Trophoblast cell (in vitro differentiated cells and primary cell): ENCODE measurements at places on chromosomes 5 and 9.

GRCh38 chr9:20566401-20566800, 55.9 kb downstream of the MLLT3 start:
- no peak for DNase-seq

DNA sequence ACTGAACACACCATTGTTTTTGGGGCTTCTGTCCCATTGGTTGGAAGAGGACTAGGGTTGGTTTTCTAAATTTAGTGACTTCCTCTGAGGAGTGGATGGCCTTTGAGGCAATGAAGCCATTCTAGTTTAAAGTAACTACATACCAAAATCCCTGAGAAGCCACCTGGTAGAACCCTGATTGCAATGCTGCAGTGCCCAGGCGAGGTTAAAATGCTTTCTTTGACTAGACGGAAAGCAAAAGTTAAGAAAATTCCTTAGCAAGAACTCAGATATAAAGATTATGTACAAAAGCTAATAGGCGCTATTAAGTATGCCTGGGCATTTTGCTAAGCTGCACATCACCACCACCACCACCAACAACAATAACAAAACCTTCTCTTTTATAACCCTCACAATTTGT, 20.6 kb downstream of the GLRX start:
- DNase-seq, result no peak

DNA sequence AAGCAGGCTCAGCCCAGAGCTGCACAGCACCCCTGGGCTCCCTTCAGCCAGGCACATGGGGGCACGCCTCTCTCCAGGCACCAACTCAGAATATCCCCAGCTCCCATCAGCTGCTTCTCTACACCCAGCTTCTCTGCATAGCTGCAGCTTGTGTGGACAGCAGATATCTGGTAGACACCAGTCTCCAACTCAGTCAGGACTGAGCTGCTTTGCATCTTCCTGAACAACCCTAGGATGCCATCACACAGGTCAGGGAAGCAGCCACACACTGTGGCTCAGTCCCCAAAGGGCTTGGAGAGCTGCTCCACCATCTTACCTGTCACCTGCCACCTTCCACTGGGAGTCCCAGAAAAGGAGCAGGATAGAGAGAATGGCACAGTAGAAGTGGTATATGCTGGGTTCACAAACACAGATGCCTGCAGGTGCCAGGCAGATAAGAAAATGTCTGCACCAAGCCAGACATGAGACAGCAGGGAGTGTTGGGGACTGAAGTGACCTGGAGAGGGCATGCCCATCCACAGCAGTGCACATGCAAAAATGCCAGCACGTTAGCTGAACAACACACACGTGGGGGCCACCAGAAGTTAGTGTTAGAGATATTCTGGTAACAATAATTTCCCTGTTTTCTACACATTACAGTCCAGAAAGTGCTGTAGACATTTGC, 42.0 kb downstream of the THBS4 start:
- DNase-seq, result no peak

- DNase-seq, result peak; percentile 78
Measured at GRCh38 chr5:108681079-108681921, 66.4 kb upstream of the FER start.

GRCh38 chr5:101271416-101271815, 368.3 kb upstream of the ST8SIA4 start:
- DNase-seq, result no peak

DNA sequence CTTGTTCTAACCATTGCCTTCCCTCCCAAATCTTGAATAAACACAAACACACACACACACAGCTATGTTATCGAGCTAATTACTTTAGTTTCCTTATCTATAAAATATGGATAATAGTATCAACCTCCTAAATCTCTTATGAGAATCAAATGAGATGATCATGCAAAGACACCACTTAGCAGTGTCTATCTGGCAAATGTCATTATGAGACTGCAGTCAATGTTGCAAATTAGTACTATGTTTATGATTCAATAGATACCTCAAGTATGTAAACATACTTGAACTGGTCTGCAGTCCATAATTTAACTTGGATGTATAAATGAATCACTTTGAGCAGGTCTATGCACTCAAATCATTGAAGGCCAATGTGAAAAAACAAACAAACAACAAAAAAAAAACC, 22.2 kb upstream of the ERAP2 start:
- no peak for DNase-seq

GRCh38 chr9:4146293-4146692, 153.6 kb downstream of the GLIS3 start:
- no peak for DNase-seq

- no peak for DNase-seq
Measured at GRCh38 chr9:14080959-14081542, 232.9 kb downstream of the NFIB start.

- no peak for DNase-seq
Measured at GRCh38 chr9:114442022-114442421, 54.2 kb upstream of the AKNA start.

DNA sequence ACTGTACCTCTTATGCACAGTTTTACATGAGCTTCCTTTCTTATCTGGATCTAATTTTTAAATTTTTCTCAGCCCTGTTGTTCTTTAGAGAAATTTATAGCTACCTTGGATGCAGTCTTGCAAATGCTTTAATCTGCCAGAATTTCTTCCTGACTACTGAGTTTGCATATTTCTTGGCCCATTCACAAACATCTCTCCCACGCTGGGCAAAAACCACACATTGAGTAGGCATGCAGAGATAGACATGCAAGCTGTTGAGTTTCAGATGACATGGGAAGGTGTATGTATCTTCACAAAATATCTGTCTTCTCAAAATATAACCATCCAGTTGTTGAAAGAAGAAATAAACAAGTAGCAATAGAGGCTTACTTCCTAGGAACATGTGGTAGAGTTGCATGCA, 101.2 kb downstream of the PARP8 start:
- DNase-seq, result no peak

GRCh38 chr5:87398981-87399614, 13.6 kb downstream of the CCNH start:
- DNase-seq, result no peak

DNA sequence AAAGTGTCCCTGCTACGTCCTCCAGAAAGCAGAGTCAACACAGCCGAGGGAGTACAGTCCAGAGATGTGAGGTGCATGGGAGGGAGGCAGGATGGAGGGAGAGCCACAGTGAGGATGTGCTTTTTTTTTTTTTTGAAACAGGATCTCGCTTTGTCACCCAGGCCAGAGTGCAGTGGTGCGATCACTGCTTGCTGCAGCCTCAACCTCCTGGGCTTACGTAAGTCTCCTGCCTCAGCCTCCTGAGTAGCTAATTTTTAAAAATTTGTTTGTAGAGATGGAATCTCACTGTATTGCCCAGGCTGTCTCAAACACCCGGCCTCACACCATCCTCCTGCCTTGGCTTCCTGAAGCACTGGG, 33.2 kb upstream of the ALDH1B1 start:
- DNase-seq, result no peak

DNA sequence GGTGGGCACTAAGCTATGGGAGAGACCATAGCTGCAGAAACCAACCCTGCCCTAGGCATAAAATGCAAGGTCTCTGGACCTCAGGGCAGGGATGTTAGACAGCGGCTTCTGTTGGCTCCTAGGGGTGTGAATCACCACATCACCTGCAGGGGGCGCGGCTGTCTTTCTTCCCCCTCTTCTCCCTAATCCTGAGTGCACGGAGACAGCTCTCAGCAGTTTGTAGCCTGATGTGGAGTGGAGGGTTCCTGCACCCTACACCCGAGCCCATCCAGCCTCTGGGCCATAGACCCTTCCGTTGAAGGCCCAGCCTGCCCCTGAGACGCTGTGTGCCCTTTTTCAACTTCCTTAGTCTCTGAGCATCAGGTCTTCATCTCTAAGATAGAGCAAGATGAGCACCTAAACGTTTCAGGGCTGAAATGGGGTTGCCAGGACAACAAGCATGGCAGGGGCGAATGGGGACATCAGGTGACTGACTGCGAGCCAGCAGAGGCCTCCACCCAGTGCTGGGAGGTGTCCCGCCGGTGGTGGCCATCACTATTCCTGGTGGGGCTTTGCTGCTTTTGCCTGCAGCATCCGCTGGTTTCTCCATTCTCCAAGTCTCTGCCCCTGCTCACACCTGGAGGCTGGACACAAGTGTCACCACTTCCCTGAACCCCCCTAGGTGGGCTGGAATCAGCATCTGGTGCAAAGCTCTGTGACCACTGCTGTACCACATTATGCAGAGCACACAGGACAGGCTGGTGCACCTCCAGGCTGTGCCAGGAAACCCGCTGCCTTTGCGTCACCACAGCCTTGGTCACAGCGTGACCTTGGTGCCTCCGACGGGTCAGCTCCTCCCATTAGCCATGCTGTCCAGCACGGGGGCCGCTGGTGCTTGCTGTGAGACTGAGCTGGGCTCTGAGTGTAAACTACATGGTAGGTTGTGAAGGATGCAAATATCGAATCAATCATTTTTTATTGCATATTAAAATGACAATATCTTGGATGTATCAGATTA, 2.5 kb upstream of the SEC16A start:
- peak; percentile 88 for DNase-seq

GRCh38 chr9:137485343-137486140, 26.4 kb upstream of the NSMF start:
- DNase-seq, result no peak

DNA sequence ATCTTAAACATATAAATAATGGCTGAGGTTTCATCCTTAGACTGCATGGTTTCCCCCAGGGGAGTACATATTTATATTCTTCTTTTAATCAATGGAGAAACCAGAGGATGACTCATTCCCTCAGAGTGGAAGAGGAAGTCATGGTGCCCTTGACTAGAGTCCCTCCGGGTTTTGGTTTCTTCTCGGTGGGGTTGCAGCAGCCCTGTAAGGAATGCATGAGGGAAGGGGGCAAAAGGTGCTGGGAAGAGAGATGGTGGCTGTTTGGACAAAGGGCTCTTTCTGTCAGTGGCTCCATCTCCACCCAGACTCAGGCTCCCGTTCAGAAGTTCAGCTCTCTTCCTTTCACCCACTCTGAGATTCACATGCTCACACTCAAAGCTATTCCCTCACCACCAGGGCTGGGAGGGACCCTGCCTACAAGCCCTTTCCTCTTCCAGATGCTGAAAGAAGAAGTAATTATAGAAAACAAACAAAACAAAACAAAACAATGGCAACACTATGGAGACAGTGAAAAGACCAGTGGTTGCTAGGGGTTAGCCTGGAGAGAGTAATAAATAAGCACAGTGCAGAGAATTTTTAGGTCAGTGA, 129.8 kb upstream of the IL12B start:
- no peak for DNase-seq

DNA sequence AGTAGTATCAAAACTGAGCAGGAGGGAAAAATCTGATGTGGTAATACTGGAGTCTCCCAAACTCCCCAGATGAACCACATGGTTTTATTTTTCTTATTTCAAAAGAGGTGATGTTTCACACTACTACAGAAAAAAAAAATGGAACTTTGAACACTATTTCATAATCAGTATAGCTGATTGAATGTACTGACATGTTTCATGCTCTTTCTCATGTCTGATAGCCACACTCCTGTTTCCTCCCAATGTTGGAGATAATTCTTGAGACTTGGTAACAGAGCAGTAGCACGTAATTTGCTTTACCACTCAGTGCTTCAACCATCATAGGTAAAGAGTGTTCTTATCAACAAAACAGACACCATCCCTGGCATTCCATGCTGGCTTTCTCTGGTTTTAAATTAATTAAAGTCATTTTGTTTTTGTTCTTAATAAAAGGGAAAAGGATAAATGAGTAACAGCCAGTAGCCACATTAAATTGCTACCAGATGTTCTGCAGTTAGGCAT, 85.2 kb downstream of the MUSK start:
- DNase-seq, result peak; percentile 8

DNA sequence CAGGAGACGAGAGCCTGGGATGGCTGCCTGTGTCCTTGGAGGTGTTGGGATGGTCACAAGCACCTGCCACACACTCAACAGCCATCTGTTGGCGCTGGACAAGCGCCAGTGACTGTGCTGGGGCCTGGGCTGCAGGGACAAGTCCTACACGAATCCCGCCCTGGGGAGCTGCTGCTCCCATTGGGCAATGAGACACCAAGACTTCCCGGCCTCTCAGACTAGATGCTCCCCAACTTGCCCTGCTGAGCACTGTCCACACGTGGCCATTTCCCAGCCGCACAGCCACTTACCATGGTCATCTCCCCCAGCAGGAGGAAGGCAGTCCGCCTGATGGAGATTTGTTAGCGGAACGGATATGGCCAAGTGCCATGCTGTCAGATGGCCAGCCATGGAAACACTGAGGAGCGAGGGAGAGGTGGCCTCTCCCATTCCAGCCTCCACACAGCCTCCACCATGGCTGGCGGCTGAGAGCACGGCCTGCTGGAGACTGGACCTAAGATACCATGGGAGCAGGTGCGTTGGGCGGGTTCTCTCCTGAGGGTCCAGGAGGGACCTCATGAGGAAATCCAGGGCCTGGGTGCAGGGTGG, 43.9 kb downstream of the PRRT1B start:
- DNase-seq, result no peak

GRCh38 chr9:89669361-89669842, 64.6 kb downstream of the GADD45G start:
- no peak for DNase-seq

- DNase-seq, result no peak
Measured at GRCh38 chr5:113683211-113683610, 169.7 kb downstream of the YTHDC2 start.

- DNase-seq, result peak; percentile 75
Measured at GRCh38 chr9:13351778-13352386, 72.4 kb upstream of the MPDZ start.

GRCh38 chr9:81461196-81461595, 228.2 kb downstream of the TLE1 start:
- DNase-seq, result no peak

- DNase-seq, result no peak
Measured at GRCh38 chr5:125200866-125201373, 454.5 kb upstream of the ZNF608 start.

GRCh38 chr5:181204113-181204825, 727 bp downstream of the TRIM7 start:
- DNase-seq, result peak; percentile 38

DNA sequence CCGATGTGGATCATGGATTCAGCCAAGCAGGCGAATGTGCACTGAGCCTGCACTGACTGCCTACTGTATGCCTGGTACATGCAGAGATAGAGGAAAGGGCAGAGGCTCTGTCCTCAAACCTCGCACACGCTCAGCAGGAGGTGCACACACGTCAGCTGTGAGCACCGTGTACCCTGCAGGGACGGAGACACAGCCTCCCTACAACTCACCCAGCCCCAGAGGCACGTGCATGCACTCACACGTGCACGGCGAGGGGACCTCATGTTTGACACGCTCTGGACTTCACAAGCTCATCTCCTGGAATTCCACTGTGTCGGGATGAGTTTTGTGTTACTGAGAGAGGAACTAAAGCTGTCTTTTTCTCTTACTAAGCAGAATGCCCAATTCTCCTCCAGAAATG, 48.4 kb downstream of the IRX2 start:
- no peak for DNase-seq

- no peak for DNase-seq
Measured at GRCh38 chr9:106622164-106622487, 240.8 kb upstream of the ZNF462 start.
